ENCODE measurements at places on chromosomes 4 and X.

- no peak for DNase-seq
These were observed 42.0 kb upstream of the UGDH start for GRCh38 chr4:39569209-39569608.

GRCh38 chr4:40193016-40193571, 3.7 kb upstream of the RHOH start:
- no peak for DNase-seq

DNA sequence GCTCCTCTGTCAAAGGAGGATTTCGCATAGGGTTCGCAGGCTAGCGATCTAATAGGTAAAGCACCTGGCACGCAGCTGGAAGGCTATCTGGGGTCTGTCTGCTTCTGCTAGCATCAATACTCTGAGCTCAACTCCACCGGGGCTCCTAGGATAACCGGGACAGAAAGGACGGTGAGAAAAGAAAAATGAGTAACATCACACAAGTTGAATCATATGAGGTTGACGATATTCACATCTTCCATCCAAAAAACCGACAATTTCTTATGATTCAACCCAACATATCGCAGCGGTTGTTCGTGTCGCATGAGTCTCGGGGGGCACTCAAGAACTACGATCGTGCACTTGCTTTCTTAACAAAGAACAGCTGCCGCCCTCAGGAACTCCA, 1.8 kb downstream of the PROM1 start:
- DNase-seq = no peak

DNA sequence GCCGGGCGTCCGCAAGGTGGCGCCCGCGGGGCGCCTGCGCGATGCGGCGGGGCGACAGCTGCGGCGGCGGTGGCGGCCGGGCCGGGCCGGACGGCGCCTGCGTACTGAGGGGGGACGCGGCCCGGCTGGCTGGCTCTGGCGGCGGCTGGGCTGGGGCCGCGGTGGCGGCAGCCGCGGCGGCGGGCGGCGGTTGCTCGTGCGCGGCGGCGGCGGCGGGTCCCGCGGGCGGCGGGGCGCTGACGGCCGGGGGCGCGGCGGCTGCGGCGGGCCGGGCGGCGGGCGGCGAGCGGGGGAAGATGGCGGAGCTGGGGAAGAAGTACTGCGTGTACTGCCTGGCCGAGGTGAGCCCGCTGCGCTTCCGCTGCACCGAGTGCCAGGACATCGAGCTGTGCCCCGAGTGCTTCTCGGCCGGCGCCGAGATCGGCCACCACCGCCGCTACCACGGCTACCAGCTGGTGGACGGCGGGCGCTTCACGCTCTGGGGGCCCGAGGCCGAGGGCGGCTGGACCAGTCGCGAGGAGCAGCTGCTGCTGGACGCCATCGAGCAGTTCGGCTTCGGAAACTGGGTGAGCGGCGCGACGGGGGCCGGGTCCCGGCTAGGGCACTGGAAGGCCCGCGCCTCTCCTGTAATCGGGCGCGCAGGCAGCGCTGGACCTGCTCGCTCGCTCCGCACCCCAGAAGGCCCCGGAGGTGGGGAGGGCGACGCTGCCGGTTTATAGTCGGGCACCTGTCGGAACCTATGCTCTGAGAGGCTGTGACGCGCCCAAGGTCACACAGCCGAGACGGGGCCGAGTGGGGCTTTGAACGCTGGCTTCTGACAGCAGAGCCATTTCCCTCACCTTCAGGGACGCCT, at the start of gene TADA2B:
TSS of gene TADA2B (plus strand) at position 89 of the 853 bp plus-strand sequence. CDS start at position 297, 208 bp downstream.
- peak; percentile 24 for DNase-seq
